Myometrial cell (primary cell): ENCODE measurements at places on chromosomes 11 and 22. TPM values are rescaled to one million over a fixed set of nuclear protein-coding genes. Genes with fewer than 3 reads are reported as not detected.

Gene SMIM35
- not detected in 2 replicates for total RNA-seq

Gene POU2AF1
- not detected in 2 replicates for total RNA-seq

Gene MPPED2
- total RNA-seq: not detected in 2 replicates

Gene CPSF7
- total RNA-seq: 25.9 TPM in 2 replicates

Gene LSP1
- total RNA-seq: 1.9 TPM in 1 of 2 replicates, not detected in the other

Gene OR51T1
- total RNA-seq: not detected in 2 replicates

Gene TMEM191B
- not detected in 2 replicates for total RNA-seq

Gene BTBD18
- total RNA-seq: not detected in 2 replicates

Gene P2RY2
- not detected in 2 replicates for total RNA-seq

Gene GNB1L
- 19.7 and 20.8 TPM in 2 replicates for total RNA-seq

Gene ARHGAP20
- total RNA-seq: 1.2 and 2.3 TPM in 2 replicates
